ENCODE measurements at places on chromosomes 13 and 19. TPM values are rescaled to one million over a fixed set of nuclear protein-coding genes. Genes with fewer than 3 reads are reported as not detected.

RELB gene
- polyA plus RNA-seq: 7.2 TPM

TNFSF11 gene
- polyA plus RNA-seq: 0.08 TPM

SIGLEC10 gene
- 0.79 TPM for polyA plus RNA-seq

FCAR gene
- not detected for polyA plus RNA-seq

NLRP7 gene
- not detected for polyA plus RNA-seq

TMEM272 gene
- polyA plus RNA-seq: not detected

KCNN4 gene
- polyA plus RNA-seq: 4.6 TPM

RFX1 gene
- 6.6 TPM for polyA plus RNA-seq

IL4I1 gene
- 0.18 TPM for polyA plus RNA-seq

VSTM1 gene
- polyA plus RNA-seq: not detected

FXYD1 gene
- 13.2 TPM for polyA plus RNA-seq

LILRB4 gene
- polyA plus RNA-seq: 0.35 TPM

GNA15 gene
- polyA plus RNA-seq: 135 TPM

HS6ST3 gene
- 0.25 TPM for polyA plus RNA-seq

ZNF813 gene
- polyA plus RNA-seq: 0.96 TPM

LILRB3 gene
- 0.63 TPM for polyA plus RNA-seq

NUP58 gene
- polyA plus RNA-seq: 8.9 TPM

OR7D2 gene
- 0.01 TPM for polyA plus RNA-seq

KANK2 gene
- 33.1 TPM for polyA plus RNA-seq

PSG2 gene
- not detected for polyA plus RNA-seq

KLHL26 gene
- 1.8 TPM for polyA plus RNA-seq

MUC16 gene
- 0.04 TPM for polyA plus RNA-seq

KL gene
- polyA plus RNA-seq: 0.32 TPM

DEDD2 gene
- 21.9 TPM for polyA plus RNA-seq

PRTN3 gene
- polyA plus RNA-seq: not detected

MBD3L3 gene
- not detected for polyA plus RNA-seq

PPP1R13L gene
- 233 TPM for polyA plus RNA-seq

BICRA gene
- polyA plus RNA-seq: 8.5 TPM

TNFSF13B gene
- 0.92 TPM for polyA plus RNA-seq

NTF4 gene
- 20.0 TPM for polyA plus RNA-seq

ZNF528 gene
- 8.9 TPM for polyA plus RNA-seq

MYO1F gene
- polyA plus RNA-seq: 2.5 TPM

Data from esophagus (tissue), 2 donors.